Amygdala (tissue), 56 donors: ENCODE measurements at places on chromosomes 4 and X.

GRCh38 chrX:12412561-12412960 lies 274.3 kb downstream of the FRMPD4 start:
- DNase-seq, result no peak

DNA sequence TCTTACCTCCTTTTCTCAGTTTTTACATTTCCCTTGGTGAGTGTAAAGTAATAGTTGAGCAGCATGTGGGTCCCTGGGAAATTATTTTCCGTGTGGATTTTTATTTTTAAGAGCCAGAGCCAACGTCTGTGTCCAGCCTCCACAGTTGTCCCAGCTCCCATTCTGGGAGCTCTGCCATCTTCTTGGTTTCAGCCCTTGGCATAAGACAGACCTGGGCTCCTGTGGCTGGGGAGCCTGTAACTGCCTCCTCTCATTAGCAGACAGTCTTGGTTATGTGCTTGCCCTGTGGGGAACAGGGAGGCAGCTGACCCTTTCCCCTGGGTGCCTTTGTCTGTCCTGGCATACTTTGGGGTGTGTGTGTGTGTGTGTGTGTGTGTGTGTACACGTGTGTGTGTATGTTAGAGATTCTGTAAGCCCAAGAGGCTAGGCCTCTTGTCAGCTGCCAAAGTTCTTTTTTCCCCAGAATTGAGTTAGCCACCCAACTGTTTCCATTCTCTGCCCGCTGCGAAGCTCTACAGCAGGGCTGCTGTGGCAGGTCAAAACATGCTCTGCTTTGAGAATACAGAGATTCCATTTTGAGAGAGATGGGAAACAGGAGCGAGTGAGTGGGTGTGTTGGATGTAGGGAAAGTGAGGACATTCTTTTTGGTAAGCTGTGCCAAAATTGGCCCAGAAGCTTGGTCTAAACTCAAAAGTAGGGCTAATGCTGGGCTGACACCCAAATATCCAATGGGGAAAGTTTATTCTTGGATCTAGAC lies 140.7 kb downstream of the TMEM164 start:
- DNase-seq, result no peak

DNA sequence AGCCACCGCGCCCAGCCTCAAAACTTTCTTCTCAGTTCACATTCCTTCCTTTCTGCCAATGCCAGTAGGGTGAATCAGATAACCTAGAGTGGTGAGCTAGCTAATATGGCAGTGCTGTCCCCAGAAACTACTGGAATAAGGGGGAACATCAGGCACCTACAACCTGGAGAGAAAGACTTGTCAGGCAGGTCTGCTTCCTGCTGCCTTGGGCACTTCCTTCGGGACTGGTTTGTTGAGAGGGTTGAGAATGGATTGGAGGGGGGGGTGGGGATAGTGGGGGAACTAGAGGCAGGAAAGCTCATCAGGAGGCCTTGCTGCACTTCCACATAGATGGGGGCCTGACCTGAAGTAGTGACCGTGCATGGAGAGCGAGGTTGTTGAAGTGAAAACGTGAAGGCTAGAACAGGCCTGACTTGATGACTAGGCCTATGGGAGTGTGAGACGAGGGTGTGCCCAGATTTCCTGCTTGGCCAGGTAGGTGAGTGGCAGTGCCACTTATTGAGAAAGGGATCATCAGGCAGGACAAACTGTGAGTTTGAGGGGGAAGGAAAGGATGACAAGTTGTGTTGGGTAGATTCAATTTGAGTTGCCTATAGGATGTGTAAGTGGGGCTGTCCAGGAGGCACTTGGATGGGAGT lies 33.4 kb downstream of the SLC25A5 start:
- no peak for DNase-seq

DNA sequence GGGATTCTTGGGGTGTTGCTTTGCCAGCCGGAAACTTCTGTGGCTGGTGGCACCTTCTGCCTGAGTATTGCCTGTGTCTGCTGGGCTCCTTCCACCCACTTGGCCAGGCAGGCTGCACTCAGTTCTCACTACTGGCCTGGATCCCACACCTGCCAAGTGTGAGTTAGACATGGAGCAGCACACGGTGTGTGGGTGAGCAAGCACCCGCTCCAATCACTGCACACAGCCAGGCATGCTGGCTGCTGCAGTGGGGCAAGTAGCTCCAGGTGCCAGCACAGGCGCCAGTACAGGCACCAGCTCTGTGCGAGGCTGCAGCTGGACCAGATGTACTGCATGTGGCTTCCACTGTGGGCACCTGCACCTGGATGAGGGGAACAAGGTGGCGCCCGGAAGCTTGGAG lies 23.9 kb downstream of the DCUN1D4 start:
- DNase-seq, result no peak

GRCh38 chr4:171629737-171630136 lies 183.5 kb upstream of the GALNTL6 start:
- DNase-seq, result no peak
